ENCODE measurements at places on chromosomes 12 and 14.

- no peak for DNase-seq
Observed at GRCh38 chr12:39958377-39958776, 147.5 kb downstream of the SLC2A13 start.

DNA sequence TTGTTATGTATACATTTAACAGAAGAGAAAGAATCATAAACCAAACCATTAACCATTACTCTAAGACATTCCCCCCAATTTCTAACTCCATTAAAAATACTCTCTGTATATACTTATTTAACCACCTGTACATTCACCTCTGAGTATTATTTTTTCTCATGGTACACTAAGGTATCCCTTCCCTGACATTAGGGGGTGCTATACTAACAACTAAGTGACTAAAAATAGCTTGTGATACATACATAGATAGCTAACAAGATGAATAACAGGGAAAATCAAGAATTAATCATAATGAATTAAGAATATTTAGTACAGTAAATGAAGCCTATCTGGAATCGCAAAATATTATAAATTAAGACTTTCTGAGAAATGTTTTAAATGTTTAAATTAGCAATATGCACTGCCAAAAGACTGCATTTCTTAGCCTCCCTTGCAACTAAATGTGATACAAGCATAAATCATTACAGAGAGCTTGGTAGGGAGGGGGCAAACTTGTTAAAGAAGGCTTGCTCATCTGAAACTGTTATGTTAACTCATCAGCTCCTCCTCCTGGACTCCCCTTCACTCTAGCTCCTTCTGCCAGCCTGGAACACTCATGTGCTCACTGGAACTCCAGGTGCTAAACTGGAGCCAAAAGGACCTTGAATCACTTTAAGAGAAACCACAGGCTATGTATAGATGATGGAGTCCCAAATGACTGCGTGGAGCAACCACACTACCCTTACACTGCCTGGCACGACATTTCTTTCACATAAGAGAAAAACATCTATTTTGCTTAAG is 14.9 kb downstream of the C2CD5 start:
- DNase-seq, result no peak

DNA sequence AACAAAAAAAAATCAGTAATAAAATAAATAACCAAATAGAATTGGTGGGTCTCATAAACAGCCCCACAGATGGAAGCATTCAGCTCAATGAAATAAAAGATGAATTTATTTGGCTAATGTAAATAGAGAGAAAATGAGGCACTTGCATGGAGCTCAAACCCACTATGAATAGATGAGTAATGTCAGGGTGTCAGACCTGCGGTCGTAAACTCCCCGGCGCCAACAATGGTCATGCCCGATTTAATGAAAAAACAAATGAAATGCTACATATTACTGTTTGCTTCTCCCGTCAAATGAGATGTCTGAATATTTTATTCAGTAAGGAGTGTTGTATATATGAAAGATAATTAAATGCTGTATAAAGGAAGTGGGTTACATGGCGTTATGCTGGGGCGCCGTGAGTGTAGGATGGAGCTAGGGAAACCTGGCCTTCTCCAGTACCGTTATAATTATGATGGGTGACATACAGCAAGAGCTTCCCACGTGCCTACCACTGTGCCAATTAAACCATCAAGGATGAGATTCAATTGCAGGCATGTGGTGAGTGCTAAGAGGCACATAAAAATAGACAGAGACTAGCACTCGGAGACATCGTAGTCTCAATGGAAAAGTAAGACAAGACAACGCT is 648.1 kb downstream of the BCL11B start:
- no peak for DNase-seq

DNA sequence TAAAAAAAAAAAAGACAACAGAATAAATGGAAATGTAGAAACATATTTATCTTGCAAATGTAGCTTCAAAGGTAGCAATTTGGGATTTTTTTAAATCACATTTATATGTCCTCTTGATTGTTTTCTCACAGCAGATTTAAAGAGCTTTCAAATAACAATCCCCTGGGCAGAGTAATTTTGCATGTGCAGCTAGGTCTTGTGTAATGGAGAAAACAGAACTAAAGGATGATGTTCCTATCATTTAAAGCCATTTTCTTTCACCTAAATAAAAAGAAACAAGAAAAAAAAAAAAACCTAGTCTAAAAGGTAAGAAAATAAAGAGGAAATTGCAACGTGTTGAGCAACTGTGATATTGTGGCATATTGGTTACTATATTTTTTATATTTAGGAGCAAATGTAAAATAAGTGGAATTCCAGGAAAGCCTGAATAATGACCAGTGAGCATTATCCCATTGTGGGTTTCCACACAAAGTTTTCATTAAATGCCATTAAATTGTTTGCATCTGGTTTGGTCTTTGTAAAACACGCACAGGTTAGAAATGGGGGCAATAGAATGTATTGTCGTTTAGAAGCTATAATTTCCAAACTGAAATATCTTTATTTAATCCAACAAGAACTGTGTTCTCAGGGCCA is 215.6 kb downstream of the SLC6A15 start:
- DNase-seq, result no peak

DNA sequence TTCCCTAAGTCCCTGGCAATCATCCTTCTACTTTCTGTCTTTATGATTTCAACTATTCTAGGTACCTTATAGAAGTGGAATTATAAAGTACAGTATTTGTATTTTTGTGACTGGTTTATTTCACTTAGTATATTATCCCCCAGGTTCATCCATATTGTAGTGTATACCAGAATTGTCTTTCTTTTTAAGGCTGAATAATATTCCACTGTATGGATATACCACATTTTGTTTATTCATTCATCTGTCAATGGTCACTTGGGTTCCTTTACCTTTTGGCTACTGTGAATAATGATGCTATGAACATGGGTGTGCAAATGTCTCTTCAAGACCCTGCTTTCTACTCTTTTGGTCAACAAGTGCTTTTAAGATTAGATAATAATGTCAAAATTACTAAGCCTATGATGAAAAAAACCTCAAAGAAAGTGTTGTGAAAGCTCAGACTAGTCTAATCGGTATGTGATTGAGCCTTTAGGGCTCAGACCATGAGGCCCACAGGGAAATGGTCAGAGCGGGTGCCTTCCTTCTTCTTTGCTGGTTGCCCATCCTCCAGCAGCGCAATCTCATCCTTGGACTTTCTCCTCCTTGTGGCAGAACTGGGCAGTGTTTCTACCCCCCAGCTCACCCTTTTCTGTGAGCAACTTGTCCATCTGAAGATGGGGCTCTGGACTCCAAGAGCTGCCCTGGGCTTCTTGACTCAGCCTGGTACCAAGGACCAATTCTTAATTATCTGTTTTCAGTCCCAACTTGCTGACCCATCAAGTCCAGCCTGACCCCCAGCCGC is 105.4 kb downstream of the TTC8 start:
- no peak for DNase-seq

DNA sequence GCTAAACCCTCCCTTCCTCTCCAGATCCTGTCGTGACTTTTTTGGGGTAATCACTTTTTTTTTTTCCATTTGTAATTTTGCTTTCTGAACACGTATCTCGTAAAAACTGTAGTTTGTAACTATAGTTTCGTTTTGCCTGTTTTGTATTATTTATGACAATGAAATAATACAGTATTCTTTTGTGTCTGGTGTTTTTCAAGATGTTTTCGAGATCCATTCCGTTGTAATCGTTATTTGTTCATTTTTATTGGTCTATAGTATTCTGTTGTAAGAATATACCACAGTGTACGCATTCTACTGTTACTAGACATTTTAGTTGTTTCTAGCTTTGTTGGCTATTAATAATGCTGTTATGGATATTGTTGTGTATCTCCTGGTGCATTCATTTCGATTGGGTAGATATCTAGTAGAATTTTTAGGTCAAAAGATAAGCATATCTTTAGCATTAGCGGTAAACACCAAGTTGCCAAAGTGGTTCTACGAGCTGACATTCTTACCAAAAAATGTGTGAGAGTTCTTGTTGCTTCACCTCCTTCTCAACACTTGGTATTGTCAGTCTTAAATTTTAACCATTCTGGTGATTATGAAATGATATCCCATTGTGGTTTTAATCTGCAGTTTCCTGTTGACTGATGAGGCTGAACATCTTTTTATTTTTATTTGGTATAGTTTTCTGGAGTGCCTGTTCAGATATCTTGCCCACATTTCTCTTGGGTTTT is 92.3 kb upstream of the EVL start:
- DNase-seq, result no peak

GRCh38 chr14:83320837-83321236 is 1787.2 kb upstream of the SEL1L start:
- no peak for DNase-seq

GRCh38 chr14:68143341-68143841 is 323.8 kb downstream of the RAD51B start:
- no peak for DNase-seq

DNA sequence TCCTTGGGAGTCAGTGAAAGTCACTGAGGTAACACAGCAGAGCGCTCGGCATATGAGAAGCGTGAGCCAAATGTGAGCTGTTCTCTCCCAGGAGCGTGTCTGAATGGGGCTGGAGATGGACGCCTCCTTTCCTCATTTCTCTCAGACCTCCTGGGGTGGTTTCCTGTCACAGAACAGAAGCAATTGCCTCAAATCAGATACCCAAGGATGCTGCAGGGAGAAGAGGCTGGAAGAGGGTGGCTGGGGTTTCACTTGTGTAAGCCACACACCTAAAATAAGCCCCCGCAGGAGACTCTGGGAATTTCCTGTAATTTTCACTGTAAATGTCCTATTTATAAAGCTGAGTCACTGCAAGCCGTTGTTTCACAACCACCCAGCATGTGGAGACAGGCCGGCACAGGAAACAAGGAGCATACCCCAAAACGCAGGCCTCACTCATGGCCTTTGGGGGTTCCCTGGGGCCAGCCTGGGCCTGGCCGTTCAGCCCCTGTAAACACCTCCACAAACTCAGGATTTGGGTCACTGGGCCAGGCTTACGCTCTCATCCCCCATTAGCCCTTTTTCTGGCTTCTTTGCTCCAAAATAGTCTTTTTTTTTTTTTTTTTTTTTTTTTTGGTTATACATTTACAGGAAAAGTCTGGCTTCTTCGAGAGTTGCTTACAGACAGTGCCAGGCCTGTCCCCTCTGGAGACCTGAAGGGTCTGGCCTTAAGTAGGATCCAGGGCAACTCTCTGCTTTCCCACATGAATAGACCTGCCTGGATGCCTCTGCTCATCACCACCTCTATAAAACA is 55.3 kb downstream of the VCPKMT start:
- DNase-seq, result peak; percentile 63

DNA sequence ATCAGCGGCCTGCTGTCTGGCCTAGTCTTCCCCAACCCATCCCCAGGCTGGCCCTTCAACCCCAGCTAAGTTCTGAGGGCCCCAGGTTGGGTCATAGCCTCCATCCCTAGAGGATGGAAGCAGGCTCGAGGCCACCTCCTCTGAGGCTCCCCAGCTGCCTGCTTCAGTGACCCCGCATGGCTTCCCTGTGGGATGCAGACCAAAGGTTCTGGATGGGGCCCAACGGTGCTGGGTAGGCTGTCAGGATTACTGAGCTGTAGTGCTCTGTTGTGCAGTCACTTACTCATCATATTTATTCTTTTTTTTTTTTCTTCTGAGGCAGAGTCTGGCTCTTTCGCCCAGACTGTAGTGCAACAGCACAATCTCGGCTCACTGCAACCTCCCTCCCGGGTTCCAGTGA is 92.0 kb downstream of the IRF2BPL start:
- DNase-seq, result no peak

- no peak for DNase-seq
Observed at GRCh38 chr14:67395876-67396189, 16.1 kb downstream of the PLEK2 start.

GRCh38 chr14:92890830-92891588 is 31.9 kb upstream of the CHGA start:
- DNase-seq, result no peak

DNA sequence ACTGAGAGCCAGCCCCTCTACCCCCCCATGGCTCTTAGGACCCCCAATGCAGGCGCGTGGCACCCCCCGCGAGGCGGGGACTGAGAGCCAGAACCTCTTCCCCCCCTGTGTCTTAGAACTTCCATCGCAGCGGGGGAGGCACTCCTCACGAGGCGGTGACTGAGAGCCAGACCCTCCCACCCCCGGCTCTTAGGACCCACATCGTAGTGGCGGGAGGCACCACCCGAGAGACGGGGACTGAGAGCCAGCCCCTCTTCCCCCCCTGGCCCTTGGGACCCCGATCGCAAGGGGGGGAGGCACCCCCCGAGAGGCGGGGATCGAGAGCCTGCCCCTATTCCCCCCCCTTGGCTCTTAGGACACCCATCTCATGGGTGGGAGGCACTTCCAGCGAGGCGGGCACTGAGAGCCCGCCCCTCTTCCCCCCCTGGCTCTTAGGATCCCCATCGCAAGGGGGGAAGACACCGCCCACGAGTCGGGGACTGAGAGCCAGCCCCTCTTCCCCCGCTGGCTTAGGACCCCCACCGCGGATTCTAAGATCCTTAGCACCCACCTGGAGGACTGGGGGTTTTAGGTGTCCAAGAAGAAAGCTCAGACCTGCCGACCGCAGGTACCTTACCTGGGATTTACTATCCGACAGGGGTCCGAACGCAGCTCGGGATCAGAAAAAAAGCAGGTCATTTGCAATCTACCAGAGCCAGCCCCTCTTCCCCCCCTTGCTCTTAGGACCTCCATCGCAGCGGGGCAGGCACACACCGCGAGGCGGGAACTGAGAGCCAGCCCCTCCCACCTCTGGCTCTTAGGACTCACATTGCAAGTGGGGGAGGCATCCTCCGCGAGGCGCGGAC is 44.9 kb downstream of the DDX11 start:
- DNase-seq, result peak; percentile 29

DNA sequence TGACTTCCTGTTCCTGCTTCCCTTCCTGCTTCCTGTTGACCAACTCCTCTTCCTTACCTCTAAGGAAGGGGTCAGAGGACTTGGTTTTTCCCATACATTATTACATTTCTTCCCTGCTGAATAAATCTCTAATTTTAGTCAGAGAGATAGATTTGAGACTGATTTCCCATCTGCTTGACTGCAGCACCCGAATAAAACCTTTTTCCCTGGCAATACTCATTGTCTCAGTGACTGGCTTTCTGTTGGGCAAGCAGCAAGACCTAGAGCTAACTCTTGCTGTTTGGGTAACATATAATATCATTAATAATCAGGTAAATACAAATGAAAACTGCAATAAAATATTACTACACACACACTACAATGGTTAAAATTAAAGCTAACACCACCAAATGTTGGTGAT is 132.2 kb downstream of the FSCB start:
- DNase-seq, result no peak

GRCh38 chr12:89384050-89384758 is 31.9 kb upstream of the DUSP6 start:
- DNase-seq, result no peak

Measured in activated naive CD8-positive, alpha-beta T cell treated with anti-CD3 and anti-CD28 coated beads for 36 hours (primary cell).